ENCODE measurements at places on chromosomes 6 and 20.

DNA sequence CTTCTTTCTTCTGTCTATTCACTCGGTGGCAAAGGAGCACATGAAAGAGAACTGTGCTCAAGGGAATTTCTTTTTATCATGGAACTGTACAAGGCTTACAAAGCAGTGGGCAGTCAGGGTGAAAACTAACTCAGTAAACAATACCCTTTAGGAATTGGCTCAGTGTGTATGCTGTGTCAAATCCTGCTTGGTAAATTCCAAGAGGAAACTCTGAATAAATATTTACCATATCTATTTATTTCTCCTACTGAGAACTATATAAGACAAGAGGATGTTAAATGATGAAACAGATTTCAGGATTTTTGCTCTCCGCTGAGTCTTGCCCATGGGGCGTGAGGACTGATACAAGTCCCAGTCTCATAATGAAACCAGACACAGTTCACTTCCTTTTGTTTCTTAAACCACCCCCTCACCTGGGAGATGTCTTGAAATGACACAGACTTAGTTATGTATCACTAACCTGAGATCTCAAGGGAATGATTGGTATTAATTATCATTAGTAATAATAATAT lies 188.8 kb downstream of the BACH2 start:
- DNase-seq: no peak

GRCh38 chr20:3777716-3778629 lies 3.3 kb downstream of the SPEF1 start:
- DNase-seq: no peak

- no peak for DNase-seq
Measured at GRCh38 chr6:159908979-159909378, 18.2 kb downstream of the MAS1 start.

DNA sequence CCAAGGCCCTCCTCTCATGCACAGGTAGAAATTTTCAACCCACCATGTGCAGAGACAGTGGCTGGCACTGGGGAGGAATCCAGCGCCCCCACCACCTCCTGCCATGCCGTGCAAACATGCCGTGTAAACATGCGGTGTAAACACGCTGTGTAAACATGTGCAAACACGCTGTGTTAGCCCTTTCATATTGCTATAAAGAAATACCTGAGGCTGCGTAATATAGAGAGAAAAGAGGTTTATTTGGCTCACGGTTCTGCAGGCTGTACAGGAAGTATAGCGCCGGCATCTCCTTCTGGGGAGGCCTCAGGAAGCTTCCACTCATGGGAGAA lies 218.3 kb downstream of the TAF4 start:
- DNase-seq: no peak

GRCh38 chr6:43014434-43014909 lies 423 bp downstream of the KLHDC3 start:
- DNase-seq: no peak

DNA sequence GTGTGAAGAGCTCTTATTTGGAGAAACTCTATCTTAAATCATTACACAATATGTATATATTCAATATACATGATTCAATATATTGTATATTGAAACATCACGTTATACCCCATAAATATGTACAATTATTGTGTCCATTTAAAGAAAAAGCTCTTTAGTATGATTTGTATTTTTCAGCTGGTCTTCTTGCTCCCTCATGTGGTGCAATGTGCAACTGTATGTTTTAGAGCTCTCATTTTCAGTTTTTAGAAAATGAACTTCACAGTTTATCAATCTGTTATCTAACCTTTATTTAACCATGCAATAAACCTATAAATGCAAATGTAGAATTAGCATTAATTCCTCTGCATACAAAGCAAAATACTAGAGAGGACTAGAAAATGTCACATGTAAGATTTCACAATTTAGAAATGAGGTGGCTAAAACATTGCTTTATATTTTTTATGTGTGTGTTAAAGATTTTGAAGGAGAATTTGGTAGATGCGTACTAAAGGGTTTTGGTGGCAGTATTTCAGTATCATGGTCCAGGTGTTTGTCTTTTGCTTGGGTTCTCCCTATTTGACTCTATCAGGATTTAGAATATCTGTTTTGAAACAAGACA lies 167.1 kb downstream of the PHF3 start:
- DNase-seq: no peak

DNA sequence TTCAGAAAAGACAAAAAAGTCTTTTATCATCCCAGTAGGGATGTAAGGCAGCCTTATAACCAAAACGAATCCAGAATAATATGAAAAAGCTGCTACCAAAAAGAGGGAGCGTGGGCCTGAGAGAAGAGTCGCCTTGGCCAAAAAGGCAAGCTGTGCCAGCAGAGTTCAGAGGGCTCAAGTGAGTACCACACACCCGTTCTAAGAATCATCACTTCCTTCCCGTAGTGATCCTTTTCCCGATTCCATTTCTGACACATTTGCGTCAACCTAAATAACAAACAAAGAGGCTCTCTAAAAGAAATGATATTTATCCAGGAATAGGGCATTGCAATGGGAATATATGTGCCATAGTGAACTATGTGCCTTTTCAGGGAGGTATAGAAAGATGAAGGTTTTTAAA lies 3.8 kb upstream of the TMEM181 start:
- DNase-seq: no peak

DNA sequence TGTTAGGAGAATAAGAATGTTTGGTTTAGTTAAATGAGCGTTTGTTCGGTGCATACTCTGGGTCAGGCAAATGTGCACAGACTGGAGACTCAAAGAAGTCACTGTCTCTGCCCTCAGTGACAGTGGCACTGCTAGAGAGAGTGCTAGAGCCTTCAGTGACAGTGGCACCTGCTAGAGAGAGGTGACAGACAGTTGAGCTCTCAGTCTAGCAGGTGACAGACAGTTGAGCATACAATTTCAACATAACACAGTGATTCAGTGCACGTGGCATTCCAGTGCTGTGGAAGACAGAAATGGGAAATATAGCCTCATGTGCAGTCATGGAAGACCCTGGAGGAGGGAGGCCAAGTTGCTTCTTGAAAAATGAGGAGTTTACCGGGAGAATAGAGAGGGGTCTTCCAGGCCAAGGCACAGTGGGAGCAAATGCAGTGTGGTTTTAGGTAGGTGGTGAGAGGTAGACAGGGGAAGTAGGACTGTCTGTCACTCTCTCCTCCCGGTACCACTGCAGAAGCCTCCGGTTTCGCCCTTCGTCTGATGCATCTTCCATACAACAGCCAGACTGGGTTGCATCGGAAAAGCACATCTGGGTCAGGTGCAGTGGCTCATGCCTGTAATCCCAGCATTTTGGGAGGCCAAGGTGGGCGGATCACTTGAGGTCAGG lies 107.9 kb upstream of the CLDN20 start:
- DNase-seq: no peak

GRCh38 chr6:111379302-111379701 lies 103.7 kb downstream of the REV3L start:
- DNase-seq: no peak

DNA sequence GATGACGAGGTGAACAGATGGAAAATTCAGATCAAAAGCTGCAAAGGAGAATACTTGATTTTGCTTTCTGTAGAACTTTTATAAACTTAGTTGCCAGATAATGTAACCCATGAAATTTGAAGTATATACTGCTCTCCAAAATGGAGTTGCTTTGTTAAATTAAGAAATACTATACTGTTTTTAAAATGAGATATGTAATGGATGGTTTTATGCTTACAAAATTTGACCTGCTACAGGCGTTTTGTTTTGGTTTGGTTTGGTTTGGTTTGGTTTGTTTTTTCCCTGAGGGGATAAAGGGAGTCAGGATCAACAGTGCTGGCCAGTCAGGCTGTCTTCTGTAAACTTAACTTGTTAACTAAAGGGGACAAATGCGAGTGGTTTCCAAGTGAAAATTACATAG lies 55.6 kb upstream of the KIF25 start:
- DNase-seq: no peak

GRCh38 chr6:7784248-7784647 lies 58.3 kb downstream of the BMP6 start:
- DNase-seq: no peak

DNA sequence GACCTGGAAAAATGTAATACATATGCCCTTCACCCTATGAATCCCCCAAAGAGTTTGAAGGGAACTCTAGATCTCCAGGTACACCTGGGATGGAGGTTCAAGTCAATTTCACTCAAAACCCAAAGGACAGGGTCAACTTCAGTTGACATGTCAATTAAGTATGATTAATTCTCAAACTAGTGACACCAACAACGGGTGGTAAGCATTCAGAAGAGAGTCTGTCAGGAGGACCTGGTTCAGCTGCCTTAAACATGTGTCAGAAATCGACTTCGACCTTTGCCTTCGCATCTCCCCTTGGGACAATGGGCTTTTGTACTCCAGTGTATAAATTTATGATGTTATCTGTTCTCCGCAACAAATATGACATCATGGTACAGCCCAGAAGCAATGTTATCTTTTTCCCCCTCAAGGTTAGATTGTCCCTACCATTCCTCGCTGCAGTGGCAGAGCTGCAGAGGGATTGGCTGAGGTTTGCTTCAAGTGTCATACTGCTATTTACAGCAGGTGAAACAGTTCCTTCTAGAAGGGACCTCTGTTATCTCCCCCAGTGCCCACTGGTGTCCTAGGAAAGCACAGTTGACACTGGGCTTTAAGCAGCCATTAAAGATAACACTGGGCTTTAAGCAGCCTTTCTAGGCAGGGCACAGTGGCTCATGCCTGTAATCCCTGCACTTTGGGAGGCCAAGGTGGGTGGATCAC lies 94.7 kb upstream of the SNX9 start:
- no peak for DNase-seq

DNA sequence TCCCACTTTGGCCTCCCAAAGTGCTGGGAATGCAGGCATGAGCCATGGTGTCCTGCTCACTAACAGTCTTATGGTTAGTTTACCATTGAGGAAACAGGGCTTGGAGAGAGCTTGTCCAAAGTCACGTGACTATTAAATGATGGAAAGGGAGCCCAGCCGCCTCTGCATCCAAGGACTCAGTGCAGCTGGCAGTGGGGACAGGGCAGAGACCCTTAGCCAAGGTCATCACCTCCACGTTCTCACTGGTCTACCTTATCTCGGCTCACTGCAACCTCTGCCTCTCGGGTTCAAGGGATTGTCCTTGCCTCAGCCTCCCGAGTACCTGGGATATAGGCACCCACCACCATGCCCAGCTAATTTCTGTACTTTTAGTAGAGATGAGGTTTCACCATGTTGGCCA lies 109.3 kb downstream of the SLC23A2 start:
- no peak for DNase-seq

DNA sequence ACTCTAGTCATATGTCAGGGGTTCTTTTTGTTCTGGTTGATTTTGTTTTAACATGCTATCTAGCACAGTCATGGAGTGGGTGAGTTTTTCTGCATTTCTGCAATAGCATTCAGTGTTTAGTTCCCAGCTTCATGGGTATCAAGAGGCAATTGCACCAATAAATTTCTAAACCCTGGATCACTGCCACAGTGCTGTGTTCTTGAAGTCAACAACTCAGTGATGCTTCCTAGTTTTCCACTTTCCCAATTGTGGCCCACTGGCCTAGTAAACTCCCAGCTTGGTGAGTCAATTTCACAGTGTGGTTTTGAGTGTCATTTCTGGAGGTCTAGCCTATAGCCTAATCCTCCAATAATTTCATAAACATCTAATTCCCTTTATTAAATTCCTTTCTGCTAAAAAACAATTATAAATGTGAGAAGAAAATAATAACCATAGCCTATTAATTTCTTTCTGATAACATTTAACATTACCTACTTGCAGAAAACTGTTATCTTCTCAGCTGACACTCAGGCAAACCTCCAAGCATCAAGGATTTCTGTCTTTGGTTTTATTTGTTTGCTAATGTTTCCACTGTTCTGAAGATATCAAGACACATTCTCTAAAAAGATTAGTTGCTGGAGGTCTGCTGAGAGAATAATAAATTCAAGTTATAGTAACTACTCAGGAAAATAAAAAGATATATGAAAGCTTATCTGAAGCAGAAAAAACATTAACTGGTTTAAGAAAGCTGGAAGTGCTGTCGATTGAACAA lies 89.9 kb downstream of the PDE7B start:
- DNase-seq: no peak

GRCh38 chr20:45991616-45992015 lies 17.1 kb upstream of the MMP9 start:
- no peak for DNase-seq
